ENCODE measurements at places on chromosomes 5 and 9.

DNA sequence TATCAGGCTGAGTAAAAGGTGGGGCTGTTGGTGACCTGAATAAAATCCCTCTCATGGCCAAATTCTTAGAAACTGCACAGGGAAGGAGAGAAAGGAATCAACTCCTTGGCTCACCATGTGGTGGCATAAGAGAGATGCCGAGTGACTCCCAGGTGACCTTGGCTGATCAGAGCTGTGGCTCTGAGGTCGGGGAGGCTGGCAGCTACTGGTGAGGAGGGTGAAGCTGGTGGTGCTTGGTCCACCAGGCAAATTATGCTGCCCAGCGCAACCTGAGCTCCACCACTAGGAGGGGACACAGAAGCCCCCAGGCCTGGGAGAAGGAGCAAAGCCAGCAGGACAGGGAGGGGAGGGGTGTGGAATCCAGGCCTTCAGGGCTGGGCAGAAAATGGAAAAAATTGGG is 111.2 kb upstream of the IL12B start:
- no peak for DNase-seq

GRCh38 chr9:105333076-105333475 is 88.6 kb downstream of the SLC44A1 start:
- DNase-seq = no peak

DNA sequence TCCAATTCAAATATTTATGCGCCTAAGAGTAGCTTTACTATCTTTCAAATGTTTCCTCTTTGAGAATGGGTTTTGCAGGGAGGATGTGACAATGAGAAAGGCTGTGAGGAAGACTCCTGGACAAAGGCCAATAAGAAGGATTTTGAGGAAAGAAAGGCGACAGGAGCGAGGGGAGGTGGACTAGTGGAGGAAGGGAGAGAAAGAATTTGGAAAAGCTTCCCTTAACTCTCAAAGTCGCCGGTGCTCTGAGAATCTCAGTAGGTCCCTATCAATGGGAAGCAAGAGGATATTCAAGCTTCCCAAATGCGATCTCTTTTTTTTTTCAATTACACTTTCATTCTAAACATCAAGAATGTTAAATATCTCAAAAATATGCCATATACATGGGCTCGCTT is 2.8 kb upstream of the CDC20B start:
- no peak for DNase-seq

DNA sequence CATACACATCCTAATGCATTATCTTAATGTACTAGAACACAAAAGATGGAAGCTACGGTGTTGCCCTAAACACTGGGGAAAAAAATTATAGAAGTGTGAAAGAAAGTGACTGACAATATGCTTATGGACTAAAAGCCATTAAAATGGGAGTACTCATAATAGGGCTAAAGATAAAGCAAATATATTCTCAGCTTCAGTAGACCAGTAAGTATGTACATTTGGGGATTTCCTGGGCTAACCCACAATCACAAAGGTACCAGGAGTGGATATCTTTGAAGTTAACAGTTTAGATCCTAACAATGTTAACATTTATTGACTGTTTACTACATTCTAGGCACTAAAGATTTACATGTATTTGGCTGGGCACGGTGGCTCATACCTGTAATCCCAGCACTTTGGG is 36.9 kb downstream of the PTGER4 start:
- DNase-seq = no peak

- DNase-seq = no peak
These were observed 21.4 kb downstream of the ZNF608 start for GRCh38 chr5:124725040-124725434.

GRCh38 chr5:83357621-83358231 is 113.8 kb upstream of the VCAN start:
- DNase-seq = no peak

DNA sequence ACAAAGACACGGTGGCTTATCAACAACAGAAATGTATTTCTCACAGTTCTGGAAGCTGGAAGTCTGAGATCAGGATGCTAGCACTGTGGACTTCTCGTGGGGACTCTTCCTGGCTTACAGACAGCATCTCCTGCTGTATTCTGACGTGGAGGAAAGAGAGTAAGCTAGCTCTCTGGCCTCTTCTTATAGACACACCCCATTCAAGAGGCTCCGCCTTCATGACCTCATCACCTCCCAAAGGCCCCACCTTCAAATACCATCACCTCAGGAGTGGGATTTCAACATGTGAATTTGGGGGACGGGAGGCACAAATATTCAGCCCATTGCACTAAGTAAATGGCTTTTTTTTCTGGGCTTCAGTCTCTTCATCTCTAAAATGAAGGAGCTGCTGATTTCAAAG is 27.6 kb downstream of the KCNMB1 start:
- DNase-seq = no peak
